Glomerular endothelial cell (primary cell): ENCODE measurements at places on chromosomes 4 and X.
A peak's percentile ranks its signal among the peaks of the same experiment; 100 is the strongest.

- DNase-seq, result no peak
Measured at GRCh38 chr4:71473541-71474240, 134.9 kb downstream of the SLC4A4 start.

- DNase-seq, result no peak
Measured at GRCh38 chr4:128775477-128775876, 34.0 kb upstream of the JADE1 start.

GRCh38 chr4:93416344-93417128 lies 412.0 kb upstream of the ATOH1 start:
- no peak for DNase-seq

- DNase-seq, result no peak
Measured at GRCh38 chrX:20118065-20118824, 1.5 kb upstream of the MAP7D2 start.

DNA sequence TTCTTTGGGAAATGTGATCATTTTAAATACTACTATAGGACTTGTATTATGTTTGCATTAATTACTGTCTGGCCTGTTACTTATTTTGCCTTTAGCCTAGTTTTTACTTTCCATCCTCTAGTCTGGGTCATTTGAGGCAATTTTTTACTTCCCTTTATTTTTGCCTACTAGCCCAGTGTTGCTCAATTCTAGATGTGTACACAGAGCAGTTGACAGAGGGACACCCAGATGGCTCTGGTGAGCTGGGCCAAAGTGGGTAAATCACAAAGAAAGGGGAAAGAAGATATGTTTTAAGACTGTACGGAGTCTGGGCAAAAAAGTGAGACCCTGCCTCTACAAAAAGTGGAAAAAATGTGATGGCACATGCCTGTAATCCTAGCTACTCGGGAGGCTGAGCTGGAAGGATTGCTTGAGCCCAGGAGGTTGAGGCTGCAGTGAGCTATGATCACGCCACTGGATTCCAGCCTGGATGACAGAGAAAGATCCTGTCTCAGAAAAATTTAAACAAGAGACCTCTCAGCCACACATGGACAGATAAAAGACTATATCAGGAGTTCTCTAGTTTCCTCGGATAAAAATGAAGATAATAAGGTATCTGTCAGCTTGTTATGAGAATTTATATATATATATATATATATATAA lies 35.7 kb downstream of the APOO start:
- DNase-seq, result no peak

DNA sequence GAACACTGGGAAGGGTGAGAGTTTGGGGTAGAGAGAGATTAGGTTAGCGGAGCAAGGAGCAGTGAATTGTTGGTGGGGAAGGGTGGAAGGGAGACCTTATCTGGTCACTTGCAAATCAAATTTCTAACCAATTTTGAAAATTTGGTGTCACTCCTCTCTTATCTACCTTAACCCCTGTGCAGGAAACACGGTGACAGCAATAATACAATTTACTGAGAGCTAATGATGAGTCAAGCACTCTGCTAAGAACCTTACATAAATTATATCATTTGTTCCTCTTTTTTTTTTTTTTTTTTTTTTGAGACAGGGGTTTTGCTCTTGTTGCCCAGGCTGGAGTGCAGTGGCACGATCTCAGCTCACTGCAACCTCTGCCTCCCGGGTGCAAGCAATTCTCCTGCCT lies 116.4 kb downstream of the C4orf51 start:
- no peak for DNase-seq

DNA sequence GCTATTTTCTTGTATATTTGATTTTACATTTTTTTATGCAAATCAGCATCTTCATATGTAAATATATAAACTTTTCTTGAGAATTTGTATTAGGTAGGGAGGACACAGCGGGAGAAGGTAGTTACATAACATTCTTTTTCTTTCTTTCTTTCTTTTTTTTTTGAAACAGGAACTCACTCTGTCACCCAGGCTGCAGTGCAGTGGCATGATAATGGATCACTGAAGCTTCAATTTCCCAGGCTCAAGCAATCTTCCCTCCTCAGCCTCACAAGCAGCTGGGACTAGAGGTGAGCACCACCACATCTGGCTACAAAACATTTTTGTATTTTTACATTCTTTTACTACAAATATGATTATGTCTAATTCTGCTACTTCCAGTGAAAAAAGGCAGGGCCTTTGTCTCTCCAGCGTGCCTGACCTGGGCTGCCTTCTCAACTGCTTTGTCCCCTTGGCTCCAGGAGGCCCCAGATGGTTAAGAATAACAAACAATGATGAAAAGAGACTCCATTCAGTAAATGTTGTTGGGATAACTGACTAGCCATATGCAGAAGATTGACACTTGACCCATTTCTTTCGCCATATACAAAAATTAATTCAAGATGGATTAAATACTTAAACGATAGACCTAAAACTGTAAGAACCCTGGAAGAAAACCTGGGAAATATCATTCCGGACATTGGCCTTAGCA lies 46.5 kb upstream of the FAT4 start:
- no peak for DNase-seq

DNA sequence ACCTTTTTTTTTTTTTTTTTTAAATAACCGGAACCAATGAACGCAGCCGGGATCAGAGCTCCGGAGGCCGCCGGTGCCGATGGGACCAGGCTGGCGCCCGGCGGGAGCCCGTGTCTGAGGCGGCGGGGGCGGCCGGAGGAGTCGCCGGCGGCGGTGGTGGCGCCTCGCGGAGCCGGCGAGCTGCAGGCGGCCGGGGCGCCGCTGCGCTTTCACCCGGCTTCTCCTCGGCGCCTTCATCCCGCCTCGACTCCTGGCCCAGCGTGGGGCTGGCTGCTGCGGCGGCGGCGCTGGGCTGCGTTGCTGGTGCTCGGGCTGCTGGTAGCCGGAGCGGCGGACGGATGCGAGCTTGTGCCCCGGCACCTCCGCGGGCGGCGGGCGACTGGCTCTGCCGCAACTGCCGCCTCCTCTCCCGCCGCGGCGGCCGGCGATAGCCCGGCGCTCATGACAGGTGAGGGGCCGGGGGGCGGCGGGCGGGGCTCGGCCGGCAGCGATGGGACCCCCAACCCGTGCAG lies 337 bp downstream of the STIM2 start:
- no peak for DNase-seq

DNA sequence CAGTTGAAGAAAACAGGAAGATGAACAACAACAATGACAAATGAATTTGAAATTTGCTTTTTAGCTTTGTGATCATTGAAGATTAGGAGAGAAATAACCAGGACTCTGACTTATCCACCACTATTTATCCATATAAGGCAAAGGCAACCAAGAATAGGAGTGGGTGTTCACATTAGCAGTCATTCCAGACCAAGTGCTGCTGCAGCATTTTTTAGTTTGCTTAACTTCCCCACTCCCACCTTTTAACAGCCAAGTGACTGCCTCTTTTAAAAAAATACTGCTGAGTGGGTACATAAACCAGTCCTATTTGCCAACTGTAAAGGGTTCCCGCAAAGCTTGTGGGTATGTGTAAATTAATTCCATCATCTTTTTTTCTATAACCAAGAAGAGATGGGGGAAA lies 230.9 kb downstream of the IQCM start:
- no peak for DNase-seq

GRCh38 chr4:166895771-166896170 lies 338.5 kb downstream of the SPOCK3 start:
- no peak for DNase-seq

GRCh38 chr4:30005995-30006394 lies 714.2 kb upstream of the PCDH7 start:
- DNase-seq, result no peak

- no peak for DNase-seq
Measured at GRCh38 chrX:12894074-12895030, 12.1 kb upstream of the TLR8 start.

GRCh38 chr4:92189146-92189545 lies 114.6 kb upstream of the GRID2 start:
- DNase-seq, result no peak

GRCh38 chrX:46704767-46705386 lies 54.0 kb downstream of the SLC9A7 start:
- DNase-seq, result no peak

DNA sequence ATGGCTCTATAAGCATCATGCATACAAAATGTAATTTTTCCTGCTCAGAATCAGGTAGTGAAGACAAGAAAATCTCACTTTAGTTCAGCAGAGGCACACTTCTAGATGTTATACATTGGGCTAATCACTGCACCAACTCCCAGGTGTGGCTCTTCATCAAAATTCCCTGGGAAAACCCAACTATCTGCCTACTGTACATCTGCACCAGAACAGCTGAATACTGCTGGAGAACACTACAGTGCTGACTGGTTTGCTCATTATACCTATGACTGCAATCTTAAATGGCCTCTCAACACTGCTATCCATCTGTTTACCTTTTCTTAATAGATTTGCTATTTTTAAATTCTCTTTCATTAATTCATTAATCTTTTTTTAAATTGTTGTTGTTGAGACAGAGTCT lies 92.0 kb downstream of the UGT8 start:
- DNase-seq, result no peak

GRCh38 chr4:1515763-1516162 lies 109.5 kb upstream of the NKX1-1 start:
- no peak for DNase-seq

DNA sequence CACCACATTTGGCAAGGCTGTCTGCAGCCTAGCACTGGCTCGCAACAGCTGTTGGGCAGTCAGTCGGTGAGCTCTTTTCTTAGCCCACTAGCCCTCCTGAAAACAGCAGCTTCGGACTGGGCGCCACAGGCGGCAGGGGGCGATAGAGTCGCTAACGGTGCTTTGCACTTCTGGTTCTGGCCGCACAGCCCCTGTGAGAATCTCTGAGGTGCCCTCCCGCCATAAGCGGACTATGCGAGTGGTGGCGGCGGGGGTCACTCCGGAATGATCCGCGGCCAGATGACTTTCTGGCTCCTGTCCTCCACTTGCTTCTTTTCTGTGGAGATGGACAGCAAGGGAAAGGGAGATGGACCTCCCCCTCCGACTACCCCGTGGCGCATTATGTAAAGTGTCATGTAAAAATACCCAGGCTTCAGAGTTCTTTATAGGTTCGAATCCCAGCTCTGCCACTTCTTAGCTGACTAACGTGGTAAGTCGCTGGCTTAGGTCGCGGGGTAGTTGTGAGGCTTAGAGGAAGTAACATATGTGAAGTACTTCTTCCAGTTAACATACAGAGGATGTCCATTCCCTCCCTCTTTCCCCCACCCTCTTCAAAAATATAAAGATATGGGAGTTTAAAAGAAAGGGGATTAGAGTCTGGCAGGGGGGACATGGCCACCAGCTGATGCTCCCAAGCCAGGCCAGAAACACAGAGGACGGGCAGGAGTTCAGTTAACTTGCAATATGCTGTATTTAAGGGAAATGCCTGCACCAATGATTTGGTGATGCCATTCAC lies 11.0 kb downstream of the ARHGAP36 start:
- no peak for DNase-seq

DNA sequence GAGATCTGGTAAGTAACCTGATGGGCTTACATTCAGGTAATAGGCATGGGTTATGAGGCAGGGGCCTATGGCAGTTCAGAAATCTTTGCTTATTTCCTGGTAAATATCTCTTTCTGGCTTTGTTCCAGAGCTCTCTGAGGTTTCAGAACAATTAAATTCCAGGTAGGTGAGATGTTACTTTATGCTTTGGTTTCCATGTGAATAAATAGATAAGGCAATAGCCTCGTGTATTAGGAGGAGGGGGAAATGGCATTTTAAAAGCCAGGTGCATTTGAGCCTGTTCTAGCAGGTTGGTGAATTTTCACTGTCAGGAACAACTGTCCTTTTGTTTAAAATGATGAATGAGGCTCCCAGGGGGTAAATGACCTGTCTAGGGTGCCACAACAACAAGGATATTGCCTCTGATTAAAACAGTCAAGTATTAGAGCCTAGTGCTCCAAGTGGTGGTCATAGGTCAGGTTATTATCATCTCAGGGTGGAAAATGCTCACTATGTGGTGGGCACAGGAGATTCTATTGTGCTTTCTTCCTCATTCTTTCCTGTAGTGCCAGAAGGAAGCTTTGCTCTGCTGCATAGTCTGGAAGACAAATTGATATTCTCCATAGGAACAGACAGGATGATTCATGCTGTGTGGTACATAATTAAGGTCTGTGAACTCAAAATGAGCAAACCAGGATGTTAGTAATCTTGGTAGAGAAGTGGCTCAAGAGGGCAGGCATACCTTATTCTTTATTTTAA lies 296.2 kb downstream of the INPP4B start:
- peak; percentile 67 for DNase-seq

- DNase-seq, result no peak
Measured at GRCh38 chrX:43165343-43165920, 387.5 kb upstream of the PPP1R2C start.

- no peak for DNase-seq
Measured at GRCh38 chrX:19179389-19179788, 57.1 kb upstream of the ADGRG2 start.
